Cortex of kidney (tissue), 1 donor: ENCODE measurements at places on chromosomes 1 and 21.

- no peak for DNase-seq
Measured at GRCh38 chr1:1083416-1084371, 9.6 kb upstream of the RNF223 start.

DNA sequence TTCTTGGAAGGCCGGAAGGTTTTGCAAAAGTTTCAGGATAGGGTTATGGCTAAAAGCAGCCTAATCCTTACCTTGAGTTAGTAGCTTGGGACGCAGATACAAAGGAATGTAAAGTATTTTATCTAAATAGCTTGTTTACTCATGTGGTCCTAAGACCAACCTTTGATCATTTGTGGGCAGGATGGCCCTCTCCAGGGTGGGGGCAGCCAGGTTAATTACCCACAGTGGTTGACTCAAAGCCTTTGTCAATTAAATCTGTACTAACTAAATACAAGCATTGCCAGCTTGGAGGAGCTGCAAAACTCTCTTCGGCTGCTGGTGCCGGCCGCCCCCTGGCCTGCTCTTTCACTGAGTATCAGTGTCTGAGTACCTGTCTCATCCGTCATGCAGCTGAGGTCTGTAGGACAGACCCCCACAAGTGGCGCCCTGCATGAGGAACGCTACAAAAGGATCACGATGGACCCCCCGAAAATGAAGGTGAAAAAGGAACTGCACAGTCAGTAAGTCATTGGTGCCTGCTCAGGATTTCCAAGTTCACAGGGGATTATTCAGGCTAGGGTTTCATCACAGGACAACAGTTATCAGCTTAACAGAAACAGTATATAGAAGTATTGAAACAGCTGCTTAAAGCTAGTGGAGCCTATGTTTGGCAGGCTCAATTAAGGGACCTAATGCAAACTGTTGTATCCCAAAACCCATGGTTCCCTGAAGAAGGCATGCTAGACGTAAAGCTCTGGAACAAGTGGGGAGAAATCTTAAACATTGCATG, 212.5 kb upstream of the MAP1LC3C start:
- no peak for DNase-seq

GRCh38 chr1:35112668-35113067, 33.5 kb downstream of the ZMYM1 start:
- DNase-seq: no peak

- no peak for DNase-seq
Measured at GRCh38 chr1:29948581-29948980, 712.3 kb downstream of the PTPRU start.

DNA sequence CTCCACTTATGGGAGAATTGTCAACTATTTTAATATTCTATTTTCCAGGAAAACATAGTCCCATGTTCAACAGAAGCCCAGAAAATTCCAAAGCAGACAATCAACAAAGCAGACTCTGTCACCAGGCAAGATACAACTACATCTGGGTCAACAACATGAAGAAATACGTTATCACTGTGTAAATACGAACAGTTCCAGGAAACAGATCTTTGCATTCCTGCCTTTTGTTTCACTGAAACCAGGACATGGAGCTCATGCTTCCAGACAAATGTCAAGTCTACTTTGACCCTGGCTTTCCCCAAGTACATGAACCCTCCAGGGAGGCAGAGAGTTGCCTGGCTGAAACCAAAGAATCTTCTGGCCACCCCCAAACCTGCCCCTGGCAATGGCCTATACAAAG, 106.7 kb downstream of the SETD4 start:
- no peak for DNase-seq

GRCh38 chr1:74199504-74199903, 1.5 kb downstream of the FPGT start:
- DNase-seq: no peak

DNA sequence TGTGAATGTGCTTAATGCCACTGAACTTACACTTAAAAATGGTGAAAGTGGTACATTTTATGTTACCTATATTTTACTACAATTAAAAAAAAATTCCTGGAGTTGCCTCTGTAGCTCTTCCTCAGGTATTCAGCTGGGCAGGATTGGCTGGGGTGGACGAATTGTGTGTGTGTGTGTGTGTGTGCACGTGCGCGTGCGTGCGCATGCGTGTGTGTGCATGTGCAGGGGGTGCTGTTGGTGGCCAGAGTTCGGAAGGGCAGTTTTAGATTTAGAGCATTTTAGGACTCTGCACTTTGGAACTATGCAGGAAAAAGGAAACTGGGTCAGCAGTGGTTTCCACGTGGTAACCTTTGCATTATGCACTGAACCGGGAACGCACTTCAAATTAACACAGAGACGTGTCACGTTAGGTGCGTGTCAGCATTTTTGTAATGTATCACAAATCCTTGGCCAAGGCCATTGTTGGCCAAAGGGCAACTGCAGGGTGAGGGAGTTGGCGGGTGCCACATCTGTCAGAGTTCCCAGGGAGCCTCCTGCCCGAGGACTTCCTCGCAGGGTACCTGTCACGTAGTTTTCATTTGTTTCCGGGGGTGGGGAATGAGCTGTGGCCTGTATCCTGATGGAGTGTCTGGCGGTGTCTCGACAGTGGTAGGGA, 312.8 kb downstream of the CAMTA1 start:
- DNase-seq: no peak

DNA sequence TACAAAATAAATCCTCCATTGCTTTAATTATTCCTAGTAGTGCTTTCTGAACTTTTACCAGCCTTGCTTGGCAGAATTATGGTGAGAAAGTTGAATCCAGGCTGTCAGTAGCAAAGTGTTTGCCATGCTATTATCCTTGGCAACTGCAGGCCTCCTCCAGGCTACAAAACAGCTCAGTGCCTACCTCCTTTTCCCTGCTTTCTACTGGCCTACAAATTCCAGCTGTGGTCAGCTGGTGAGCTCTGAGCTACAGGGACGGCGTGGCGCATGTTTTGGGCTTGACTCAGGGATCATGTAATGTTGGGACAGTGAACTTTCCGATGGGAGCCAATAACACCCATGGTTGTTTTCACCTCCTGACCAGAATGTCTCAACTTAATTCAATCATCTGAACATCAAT, 456.1 kb upstream of the ADAMTS5 start:
- no peak for DNase-seq

- DNase-seq: no peak
Measured at GRCh38 chr1:203567596-203567995, 59.0 kb upstream of the ATP2B4 start.
